Hematopoietic multipotent progenitor cell (in vitro differentiated cells): ENCODE measurements at places on chromosomes 12 and 14.

GRCh38 chr14:58119381-58119780 is 32.6 kb downstream of the ARMH4 start:
- DNase-seq, result no peak

DNA sequence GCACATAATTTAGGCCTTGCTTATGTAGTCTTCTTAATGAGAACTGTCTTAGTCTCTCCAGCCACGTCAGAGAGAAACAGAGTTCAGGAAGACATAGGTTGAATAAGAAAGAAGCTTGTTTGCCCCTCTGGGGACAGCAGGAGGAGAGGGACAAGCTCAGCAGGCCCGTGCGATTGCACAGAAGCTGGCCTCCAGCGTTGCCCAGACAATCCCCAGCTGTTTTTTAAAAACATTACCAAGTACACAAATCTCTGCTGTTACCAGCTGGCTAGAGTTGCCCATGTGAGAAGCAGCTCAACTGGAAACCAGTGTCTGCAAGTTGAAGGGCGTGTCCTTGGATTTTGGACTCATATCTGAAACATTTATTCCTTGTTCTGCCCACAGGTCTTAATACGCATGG is 232.6 kb downstream of the EFCAB11 start:
- DNase-seq, result peak; percentile 8

DNA sequence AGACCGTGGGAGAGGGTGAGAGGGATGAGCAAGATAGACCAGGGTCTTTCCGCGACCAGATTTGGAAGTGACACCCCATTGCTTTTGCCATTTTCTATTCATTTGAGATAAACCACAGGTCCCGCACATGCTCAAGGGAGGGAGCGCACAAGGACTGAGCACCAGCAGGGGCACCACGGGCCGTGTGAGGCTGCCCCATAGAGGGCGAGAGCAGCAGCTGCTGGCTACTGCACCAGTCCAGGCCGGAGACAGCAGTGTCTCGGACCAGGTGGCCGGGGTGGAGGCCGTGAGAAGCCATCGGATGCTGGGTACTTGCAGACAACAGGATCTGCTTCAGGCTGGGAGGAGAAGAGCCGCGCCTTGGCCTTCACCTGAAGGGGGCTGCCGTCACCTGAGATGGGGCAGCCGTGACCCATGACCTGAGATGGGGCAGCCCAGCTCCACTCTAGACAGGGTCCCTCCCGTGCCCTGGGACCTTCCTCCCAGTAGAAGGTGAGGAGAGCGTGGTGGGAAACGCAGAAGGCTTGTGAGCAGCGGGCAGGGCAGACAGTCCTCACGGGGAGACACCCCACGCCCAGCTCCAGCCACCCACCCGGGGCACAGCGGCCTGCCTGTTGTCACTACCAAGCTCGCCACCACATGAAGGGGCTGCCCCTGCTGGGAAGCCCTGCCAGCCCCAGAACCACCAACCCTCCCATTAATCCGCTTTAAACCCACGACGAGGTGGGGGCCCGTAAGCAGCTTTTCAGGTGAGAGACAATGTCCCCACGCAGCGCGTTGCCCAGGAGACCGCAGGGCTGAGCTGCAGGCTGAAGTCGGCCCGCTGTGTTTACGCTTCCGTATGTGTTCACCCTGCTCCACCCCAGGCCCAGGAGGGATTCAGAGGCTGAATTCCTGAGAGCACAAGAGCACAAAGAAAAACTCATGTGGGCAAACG is 61.7 kb upstream of the FBRSL1 start:
- peak; percentile 58 for DNase-seq

DNA sequence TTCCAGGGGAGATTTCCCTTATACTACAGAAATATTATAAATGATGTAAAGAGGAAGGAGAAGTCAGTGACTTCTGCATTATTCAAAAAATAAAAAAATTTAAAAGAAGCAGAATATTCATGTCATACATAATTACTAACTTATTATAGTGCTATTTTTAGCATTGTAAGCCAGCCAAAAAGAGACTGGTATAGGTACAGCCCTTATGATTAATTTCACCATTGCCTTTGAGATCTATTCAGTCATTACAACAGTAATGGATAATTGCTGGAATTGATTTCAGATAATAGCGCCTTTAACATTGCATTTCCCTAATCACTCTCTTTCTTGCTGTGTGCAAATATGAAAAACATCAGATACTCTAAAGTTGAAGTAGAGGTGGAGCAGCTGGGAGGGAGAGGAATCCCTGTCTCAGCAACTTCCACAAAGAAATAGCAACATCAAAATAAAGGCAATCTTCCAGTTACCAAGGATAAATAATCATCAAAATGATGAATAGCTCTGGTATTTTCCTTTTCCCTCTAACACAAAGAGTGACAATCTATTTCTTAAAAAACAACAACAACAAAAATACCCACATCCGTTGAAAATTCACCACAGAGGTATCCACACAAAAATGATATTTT is 71.8 kb upstream of the OVCH1 start:
- no peak for DNase-seq

DNA sequence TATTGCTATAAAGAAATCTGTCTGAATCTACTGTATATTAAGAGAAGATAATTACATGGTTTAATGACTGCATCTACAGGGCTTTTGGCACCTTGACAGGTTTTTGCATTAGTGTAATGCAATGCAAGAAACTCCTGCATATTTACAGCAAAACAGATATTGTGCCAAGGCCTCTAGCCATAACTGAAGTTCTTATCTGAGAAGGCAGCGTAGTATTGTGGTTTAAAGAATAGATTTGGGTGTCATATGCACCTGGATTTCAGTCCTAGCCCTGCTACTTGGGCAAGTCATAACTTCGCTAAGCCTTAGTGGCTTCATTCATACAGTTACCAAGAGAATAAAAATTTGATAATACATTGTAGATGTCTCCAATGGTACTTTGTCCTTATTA is 350.1 kb downstream of the CCDC91 start:
- no peak for DNase-seq

DNA sequence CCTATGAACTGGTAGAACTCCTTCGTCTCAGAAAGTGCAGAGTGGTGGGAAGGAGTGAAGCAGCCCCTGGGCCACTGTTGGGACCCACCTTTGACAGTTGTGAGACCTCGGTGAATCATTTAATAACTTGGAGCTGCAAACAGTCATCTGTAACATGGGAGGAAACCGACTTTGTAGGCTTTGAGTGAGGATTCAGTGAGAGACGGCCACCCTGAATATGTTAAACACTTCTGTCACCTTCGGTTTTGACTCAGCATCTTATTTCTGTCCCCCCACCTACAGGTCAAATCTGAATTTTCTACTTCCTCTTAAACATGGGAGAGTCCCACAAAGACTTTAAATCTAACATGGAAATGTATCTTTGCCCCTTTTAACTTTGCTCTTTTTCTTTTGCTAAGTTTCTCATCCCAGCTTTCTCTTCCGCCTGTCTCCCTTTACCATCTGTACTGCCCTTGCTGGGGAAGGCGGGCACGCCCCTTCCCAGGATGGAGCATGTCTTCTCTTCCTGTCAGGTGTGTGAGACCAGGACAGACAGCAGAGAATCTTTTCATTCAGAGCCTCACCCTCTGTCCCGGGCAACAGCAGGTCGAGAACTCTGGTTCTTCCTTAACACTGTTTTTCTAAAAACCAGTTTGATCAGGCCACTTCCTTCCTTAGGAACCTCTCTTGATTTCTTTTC is 37.1 kb downstream of the ZC3H14 start:
- no peak for DNase-seq

- no peak for DNase-seq
Observed at GRCh38 chr14:104232070-104232484, 93.7 kb downstream of the KIF26A start.
